PC-3 (cell line): ENCODE measurements at places on chromosomes 4 and X.

GRCh38 chr4:6232836-6233785 lies 32.8 kb upstream of the JAKMIP1 start:
- no peak for DNase-seq
- H3K27me3 ChIP-seq, result no peaks in the 10 kb centered on the region; the same call in 1 of the 2 replicates
- no peak overlapping the region for H3K27ac ChIP-seq
- no peaks in the 10 kb centered on the region for H3K36me3 ChIP-seq

DNA sequence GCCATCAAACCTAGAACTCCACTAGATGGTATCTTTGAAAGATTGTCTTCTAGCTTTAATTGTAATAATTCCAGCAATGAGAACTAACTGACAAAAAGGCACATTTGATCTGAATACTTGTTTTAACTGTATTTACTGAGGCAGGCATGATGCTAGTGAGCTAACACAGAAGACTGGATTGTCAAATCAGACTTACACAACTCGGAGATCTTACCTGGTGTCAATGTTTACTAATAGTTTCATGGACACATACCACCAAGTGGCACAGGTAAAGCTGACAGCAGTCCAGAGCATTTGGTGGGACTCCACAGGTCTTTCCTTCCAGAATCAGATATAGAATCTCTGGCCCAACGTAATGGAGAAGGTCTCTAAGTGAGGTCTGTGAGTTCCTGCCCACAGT lies 229.9 kb upstream of the BOD1L1 start:
- no peak overlapping the region for H3K27ac ChIP-seq
- no peaks in the 10 kb centered on the region for H3K27me3 ChIP-seq
- H3K36me3 ChIP-seq, result no peaks in the 10 kb centered on the region
- H3K4me3 ChIP-seq, result no peak overlapping the region
- peaks cover 21% of the 10 kb centered on the region for H3K4me1 ChIP-seq

- no peaks in the 10 kb centered on the region for H3K36me3 ChIP-seq
- no peak overlapping the region for H3K27ac ChIP-seq
- no peaks in the 10 kb centered on the region for H3K27me3 ChIP-seq
- DNase-seq, result peak; percentile 58
- peaks cover 6% of the 10 kb centered on the region; the same call in 1 of the 2 replicates for H3K4me1 ChIP-seq
Observed at GRCh38 chr4:138158746-138159297, 83.3 kb downstream of the SLC7A11 start.

DNA sequence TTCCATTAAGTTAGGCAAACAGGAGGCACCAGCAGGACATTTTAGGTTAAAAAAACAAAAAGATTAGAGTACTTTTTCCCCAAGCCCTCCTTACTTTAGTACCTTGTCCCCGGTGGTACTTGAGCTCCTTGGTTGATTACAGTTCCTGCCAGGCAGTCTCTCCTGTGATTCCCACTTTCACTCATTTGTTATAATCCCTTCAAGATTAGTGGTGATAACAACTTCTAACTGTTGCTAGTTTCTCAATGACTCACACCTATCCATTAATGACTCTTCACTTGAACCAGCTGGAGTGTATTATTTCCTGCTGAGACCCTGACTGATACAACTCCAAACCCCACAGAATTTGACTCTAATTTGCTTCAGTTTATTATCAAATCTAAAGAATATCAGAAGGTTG lies 765.0 kb upstream of the DIAPH2 start:
- DNase-seq, result no peak
- H3K27ac ChIP-seq, result no peak overlapping the region
- no peaks in the 10 kb centered on the region for H3K27me3 ChIP-seq

DNA sequence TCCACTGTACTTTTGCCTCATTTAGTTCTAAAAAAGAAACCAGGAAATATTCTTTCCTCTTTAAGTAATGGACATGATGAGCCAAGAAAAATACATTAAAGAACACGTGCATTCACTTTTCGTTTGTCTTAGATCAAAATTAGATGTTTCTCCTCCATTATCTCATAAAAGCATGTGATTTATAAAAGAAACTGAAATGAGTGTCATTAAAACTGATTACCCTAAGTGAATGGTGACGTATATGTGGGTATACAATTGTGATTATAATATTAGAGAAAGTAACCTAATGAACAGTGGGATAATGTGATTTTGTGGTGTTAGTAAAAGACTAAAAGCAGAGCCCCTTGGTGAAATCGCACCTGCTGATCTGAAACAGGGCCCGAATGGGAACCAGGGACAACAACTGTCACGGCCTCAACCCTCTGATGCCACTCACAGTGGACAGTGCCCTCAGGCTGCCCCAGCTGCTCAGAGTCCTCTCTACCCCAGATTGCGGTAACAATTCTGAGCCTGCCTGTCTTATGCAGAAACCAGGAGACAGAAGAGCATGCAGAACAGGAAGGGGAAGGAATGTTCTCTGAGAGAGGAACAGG lies 25.7 kb upstream of the HS6ST2 start:
- H3K4me1 ChIP-seq, result peaks cover 12% of the 10 kb centered on the region
- no peak overlapping the region for H3K27ac ChIP-seq
- no peak overlapping the region for H3K4me3 ChIP-seq

DNA sequence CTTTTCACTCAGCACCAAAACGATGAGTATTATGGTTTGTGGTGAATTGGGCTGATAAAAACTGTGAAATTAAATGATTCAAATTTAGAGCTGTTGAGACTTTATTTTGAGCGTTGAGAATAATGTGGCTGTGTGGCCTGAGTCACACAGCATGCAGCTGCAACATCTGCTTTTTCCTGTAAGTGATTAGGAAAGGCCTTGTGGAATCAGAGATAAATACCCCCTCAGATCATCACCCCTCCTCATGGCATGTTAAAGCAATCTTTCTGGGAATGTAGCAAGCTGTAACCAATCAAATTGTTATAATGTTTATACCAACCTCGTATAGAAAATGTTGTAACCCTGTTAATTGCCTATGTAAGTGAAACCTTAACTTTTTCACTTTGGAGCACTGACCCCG lies 90.0 kb upstream of the GRPR start:
- no peak overlapping the region for H3K4me3 ChIP-seq
- H3K27me3 ChIP-seq, result no peaks in the 10 kb centered on the region
- H3K4me1 ChIP-seq, result no peaks in the 10 kb centered on the region
- H3K36me3 ChIP-seq, result no peaks in the 10 kb centered on the region

DNA sequence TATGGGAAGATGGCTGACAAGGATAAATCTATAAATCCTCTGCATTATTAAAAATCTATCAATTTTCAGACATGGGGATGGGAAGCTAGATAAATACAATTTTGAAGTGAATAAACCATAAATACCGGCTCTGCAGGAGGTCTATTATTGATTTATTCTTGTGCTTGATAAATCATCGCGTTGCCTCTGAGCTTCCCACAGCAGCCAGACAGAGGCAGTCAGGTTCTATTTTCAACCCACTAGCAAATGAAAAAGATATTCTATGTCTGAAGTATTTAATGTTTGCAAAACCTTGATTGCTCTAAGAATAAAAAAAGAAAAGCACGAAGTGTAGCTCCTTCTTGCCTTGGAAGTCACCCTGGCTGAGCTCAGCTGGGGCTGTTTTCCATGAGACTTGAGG lies 216.2 kb downstream of the DHRSX start:
- H3K27me3 ChIP-seq, result no peaks in the 10 kb centered on the region
- DNase-seq, result no peak
- H3K4me1 ChIP-seq, result no peaks in the 10 kb centered on the region
